ENCODE measurements at places on chromosomes 16 and 17.

DNA sequence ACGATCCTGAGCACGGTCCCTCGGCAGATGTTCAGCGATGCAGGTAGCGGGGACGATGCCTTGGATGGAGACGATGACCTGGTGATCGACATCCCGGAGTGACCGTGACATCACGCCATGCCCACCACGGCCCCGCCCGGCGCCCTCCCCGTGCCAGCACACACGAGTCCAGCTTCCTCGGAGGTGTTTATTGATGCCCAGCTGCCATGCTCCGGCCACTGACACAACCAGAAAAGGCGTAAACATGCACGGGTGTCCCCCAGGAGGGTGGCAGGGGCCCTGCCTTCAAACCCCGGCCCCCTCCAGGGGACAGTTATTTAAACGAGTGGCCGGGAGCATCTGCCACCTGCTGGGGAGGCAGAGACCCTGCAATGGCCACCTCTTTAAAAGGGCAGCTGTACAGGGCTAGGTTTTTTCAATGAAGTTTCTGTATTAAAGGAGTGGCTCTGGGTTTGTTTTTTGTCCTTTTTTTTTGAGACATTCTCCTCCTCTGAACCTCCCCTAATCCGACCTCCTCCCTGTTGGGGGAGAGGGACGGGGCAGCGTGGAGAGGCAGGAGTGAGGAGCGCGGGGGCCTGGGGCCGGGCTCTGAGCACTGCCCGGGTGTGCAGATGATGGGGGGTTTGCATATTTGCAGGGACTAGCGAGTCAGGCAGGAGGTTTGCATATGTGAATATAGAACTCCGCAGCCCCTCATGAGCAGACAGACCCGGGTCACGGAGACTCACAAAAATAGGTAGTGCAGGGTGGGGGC is 5.3 kb downstream of the DOC2A start:
- peak; percentile 71 for DNase-seq

GRCh38 chr16:84367750-84368307 is 509 bp upstream of the ATP2C2 start:
- no peak for DNase-seq

DNA sequence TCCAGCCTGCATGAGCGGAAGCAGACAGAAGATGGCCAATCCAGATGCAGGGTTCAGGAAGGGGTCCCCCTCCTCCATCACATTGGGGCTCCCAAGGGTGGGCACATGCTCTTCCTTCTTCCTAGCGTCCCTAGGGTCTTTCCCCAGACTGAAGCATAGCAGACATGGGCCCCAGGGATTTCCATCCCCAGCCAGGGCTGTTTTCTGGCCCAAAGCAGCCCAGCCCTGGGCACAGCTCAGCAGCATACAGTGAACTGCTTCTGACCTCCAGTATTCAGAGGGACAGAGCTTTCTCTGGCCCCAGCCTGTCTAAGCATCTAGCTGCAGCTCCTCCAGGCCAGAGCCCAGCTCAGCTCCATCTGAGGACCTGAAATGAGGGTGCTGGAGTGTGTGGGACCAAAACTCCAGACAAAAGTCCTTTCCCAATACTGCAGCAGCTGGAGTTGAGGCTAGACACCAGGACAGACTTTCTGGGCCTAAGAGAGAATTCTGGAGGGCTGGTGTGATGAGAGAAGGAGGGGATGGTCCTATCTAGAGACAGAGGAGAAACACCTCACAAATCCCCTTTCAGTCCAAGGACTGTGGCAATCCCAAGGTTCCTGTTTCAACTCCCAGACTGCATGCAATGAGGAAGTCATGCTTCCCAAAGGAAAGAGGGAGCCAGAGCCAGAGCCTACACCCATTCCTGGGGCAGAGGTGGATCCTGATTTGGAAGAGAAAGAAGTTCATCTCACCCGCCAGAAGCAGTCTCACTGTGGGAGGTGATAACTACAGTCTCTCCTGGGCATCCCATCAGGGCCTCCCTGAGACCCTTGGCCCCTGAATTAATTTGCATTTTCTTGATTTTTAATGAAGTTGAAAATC is 4.5 kb upstream of the FOXN1 start:
- DNase-seq = peak; percentile 68

DNA sequence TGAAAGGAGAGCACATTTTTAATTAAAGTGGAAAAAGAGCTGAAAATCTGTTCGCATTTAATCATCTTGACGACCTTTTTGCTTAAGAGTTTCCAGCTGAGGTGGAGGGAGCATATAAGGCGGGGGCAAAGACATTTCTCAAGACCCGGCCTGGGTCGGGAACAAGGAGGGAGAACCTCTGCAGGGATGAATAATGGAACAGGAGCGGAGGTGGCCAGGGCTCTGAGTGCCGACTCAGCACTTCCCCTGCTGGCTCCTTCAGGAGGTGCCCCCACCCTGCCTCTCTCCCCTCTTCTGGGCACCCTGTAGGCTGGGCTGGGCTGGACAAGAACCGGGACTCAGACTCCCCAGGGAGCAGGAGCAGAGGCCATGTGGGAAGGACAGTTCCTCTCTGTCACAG is 7.9 kb upstream of the NGFR start:
- DNase-seq = no peak

DNA sequence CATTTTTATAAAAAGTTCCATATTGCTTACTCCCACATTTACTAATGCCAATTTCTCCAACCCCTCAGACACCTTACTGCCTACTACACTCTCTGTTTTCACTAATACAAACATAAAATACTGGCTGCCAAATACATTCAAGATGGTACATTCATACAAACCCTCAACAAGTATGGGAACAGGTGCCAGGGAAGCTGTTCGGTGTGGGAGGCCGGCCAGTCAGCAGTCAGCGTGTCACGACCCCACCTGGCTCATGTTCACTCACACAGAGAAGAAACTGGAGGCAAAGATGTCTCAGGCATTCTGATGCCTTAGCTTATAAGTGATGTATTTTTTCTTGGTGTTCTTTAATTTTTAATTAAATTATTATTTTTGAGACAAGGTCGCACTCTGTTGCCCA is 42.4 kb upstream of the TRAP1 start:
- no peak for DNase-seq

DNA sequence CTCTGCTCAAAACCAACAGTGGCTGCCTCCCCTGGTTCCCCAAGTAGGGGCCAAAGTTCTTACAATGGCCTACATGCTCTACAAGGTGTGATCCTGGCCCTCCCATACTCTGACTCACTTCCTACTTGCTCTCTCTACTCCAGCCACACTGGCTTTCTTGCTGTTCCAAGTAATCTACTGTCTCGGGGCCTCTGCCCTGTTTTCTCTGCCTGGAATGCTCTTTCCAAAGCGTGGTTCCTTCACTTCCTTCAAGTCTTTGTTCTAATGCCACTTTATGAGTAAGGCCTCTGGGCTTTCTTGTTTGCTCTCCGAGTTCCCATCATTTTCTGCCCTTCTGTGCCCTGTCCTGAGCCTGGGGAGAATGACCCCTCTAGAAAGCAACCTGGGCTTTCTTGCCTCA is 4.1 kb upstream of the CDH3 start:
- DNase-seq = no peak

DNA sequence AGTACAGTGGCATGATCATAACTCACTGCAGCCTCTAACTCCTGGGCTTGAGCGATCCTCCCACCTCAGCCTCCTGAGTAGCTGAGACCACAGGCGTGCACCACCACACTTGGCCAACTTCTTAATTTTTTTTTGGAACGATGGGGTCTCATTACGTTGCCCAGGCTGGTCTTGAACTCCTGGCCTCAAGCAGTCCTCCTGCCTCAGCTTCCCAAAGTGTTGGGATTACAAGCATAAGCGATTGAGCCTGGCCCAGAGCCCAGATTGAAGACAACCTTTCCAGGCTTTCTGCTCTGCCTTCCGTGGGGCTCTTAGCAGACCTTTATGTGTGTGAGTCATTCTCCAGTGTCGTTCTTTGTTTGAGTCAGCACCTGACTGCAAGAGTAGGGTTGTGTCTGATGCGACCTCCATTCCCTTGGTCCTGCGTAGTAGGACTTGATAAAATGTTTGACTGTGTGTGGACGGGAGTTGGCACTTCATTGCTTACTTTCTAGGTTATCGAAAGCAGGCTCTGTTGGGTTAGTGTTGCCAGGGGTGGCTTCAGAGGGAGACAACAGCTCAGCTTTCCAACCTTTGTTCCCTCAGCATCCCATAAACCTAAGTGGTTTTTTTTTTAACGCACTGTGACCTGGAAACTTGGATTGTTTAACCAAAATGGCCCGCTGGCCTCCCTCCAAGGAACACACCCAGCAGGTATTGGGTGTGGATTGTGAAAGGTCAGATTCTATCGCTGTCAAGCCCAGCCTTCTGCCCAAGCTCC is 26.4 kb downstream of the EEF2K start:
- DNase-seq = no peak

DNA sequence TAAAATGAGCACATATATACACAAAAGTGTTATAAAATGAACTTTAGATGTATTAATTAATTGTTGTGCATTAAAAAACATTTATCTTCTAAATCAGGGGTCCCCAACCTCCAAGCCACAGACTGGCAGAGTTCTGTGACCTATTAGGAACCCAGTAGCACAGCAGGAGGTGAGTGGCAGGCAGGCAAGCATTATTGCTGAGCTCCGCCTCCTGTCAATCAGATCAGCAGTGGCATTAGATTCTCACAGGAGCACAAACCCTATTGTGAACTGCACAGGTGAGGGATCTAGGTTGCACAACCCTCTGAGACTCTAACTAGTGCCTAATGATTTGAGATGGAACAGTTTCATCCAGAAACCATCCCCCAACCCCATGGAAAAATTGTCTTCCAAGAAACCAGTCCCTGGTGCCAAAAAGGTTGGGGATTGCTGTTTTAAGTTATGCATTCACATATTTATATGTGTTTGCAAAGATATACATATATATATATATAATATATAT is 583.7 kb downstream of the KCNJ2 start:
- no peak for DNase-seq

DNA sequence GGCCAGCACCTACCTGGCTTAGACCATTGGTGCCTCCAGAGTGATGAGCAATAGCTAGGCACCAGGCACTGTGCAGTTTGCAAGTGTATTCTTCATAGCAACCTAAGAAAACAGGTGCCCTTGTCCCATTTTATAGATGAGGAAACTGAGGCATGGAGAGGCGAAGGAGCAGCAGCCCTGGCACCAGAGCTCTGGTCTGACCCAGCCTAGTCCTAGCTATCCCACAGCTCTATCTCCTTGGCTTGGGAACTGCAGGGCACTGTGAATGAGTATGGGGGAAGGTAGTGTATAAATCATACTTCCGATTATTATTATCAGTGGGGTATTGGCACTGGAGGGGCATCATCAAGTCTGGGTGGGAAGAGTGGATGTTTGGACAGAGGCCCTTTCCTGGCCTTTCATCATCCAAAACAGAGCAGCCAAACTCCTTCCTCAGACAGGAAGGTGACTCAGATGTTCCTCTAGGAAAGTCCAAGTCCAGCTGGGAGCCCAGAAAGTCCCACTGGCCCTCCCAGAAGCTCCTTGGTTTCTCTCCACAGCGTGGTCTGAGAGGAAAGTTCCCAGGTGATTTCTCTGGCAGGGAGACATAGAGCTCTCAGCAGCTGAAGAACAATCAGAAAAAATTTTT is 32.0 kb upstream of the PLLP start:
- no peak for DNase-seq

DNA sequence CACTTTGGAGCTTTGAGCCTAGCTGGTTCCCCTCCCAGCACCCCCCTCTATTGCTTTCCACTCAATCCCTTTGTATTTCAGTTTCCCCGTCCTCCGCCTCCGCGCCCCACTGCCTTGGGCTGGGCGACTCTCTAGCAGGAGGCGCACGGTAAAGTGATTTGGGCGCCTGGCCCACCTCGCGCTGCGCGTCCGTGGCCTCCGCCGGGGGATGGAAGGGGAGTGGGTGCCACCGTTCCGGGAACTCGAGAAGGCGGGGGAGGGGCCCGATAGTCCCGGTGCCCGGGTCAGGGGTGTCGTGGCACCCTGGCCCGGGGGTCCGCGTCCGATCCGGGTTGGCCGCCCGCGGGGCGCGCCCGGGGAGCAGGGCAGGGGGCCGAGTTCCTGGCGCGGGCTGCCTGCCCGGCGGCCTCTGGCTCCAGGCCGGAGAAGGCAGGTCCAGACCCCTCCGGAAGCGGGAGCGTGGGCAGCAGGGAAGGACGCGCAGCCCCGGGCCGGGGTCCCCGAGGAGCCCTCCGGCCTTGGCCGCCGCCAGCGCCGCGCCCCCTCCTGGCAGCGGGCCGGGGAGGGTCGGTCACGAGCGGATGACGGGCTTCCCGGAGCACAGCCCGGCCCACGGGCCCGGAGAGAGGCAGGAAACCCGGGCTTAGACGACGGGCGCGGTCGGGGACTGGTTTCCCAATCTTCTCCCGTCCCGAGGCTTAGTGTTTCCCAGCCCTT is 15.8 kb downstream of the MEOX1 start:
- DNase-seq = no peak

DNA sequence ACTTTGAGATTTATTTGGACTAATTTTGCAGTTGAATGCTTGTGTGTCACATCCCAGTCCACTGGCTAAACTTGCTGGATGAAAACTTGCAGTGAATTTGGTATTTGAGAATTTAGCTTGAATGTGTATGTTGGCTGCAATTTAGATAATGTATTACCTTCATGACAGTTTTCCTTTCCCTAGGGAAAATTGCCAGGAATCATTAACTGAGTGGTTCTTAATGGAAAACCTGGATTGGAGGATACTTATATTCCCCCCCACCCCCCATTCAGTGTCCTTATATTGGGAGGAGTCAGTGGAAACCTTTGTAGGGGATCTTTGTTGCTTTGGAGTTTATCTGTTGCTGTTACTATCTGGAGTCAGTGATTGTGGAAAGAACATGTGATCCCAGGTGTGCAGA is 67.6 kb downstream of the KPNA2 start:
- no peak for DNase-seq

GRCh38 chr17:40177275-40177874 is at the start of gene RAPGEFL1:
Gene RAPGEFL1 (plus strand): TSS chr17:40177470. CDS start chr17:40177862, 392 bp downstream.
- no peak for DNase-seq

- DNase-seq = no peak
Observed at GRCh38 chr16:55567382-55567781, 898 bp downstream of the CAPNS2 start.

GRCh38 chr16:1034230-1035065 is 38.1 kb upstream of the SSTR5 start:
- DNase-seq = no peak

- peak; percentile 76 for DNase-seq
Observed at GRCh38 chr17:82098939-82099763, 1.1 kb upstream of the FASN start.

DNA sequence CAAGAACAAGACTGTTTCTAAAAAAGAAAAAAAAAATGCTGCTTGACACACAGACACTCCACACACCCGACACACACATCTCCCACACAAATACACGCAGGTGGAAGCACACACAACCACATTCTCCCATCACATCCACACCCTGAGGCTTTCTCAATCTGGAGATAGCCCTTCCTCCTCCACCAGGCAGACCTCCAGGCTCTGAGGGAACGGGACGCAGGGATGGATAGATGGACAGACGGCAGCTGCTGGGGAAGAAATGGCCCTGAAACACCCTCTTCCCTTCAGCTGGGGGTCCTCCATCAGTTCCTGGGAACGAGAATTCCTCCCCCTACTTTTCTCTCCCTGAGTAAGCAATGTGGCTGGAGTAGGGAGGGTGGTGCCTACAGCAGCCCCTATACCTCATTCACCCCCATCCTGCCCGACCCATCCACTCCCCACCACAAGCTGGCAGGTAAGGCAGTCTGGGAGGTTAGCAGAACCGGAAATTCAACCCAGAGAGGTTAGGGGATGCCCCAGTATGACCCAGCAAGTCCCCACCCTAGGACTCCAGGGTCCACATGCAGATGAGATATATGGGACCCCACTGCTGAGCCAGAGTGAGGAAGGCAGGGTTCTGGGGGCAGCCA is 4.1 kb upstream of the LITAFD start:
- DNase-seq = no peak

Measured in NCI-H524 (cell line).